ENCODE measurements at places on chromosomes 2 and 18.

GRCh38 chr2:230356084-230356483, 29.1 kb downstream of the SP140L start:
- no peak for DNase-seq

DNA sequence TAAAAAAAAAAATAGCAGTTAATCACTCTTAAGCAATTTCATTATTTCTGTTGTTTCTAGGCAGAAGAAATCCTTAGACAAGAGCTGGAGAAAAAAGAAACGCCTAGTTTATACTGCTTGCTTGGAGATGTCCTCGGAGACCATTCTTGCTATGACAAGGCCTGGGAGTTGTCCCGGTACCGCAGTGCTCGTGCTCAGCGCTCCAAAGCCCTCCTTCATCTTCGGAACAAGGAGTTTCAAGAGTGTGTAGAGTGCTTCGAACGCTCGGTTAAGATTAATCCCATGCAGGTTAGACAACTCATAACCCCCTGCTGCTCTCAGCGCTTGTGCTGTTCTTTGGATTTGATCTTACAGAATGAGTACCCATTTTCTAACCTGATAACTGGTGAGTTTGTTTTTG, 130.4 kb downstream of the TTC27 start:
- DNase-seq: no peak

DNA sequence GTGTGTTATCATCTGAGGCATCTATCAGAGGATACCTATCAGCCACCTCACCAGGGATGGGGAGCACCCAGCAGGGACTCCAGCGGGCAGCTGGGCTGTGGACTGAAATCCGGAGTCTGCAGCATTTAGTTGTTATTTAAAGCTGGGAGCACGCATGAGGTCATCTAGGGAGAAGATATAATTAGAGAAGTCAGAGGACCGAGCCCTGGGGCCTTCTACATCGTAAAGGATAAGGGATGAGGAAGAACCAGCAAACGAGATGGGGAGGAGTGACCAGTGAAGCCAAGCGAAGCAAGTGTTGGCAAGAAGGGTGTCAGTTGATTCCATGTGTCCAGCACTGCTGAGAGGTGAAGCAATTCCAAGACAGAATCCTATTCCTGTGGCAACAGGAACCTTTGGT, 70.3 kb downstream of the STEAP3 start:
- DNase-seq: no peak

DNA sequence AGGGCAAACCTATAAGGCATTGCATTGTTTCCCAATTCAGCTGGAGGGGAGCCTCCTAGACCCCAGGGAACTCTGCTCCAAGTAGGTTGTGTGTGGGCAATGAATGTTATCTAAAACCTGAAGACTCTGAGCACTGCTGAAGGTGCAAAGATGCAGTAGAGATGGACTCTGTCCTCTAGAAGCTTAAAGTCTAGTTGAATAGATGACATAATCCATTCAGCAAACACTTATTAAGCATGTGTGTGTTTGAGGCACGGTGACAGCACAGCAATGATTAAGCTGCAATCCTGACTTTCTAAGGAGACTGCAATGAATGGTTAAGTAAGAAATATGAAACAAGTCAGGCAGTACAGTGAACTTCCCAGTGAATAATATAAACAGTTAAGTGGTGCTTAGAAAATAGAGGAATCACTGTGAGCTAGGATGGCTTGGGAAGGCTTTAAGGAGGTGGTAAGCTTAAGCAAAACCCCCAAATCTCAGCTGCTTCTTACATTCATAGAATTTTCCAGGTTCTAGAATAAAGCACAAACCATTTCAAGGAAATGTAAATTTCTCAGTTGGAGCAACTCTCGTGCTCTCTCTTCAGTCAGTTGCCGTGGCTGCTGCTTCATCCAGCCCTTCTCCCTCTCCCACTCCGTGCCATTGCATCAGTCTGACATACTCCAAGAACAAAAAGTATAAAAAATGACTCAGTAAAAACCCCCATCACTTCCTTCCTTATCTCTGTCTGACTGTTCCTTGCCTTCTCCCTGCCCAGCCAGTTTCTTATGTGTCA, 19.1 kb downstream of the MXD1 start:
- no peak for DNase-seq

GRCh38 chr18:49931179-49931578, 117.8 kb upstream of the ACAA2 start:
- no peak for DNase-seq

DNA sequence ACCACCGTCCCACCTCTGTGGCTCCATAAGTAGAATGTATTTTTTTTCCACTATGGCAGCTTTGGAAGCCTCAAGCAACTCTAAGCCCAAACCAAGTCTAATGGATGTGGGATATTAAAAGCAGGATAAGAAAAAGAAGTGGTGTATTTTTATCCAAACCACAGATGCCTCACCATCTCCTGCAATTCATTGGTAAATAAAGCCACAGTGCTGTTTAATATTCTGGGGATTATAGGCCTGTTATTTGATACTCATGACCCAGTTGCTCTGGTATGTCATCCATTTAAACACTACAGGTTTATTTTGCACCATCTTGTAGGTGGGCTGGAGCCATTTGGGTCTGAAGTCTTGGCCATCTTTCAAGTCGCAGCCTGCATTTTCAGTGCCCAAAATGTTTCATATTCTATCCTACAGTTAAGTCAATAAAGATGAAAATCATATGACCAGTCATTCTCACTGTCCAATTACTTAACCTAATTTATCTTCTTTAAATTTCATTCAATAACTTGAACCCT, 279.5 kb upstream of the EPHA4 start:
- DNase-seq: no peak

GRCh38 chr18:50644807-50645206, 84.9 kb downstream of the MAPK4 start:
- DNase-seq: no peak
